ENCODE measurements at places on chromosomes 6 and 20.

- DNase-seq: no peak
Measured at GRCh38 chr20:8133851-8134451, 1.9 kb downstream of the PLCB1 start.

- no peak for DNase-seq
Measured at GRCh38 chr20:21534886-21535285, 21.0 kb upstream of the NKX2-2 start.

GRCh38 chr6:40887079-40887791 lies 151.8 kb downstream of the UNC5CL start:
- DNase-seq: no peak

GRCh38 chr6:79034865-79035264 lies 43.2 kb downstream of the PHIP start:
- no peak for DNase-seq

All from RPMI8226 (cell line).